Left ventricle myocardium superior (tissue), 1 donor: ENCODE measurements at places on chromosomes 5 and 9. TPM values are rescaled to one million over a fixed set of nuclear protein-coding genes. Genes with fewer than 3 reads are reported as not detected.
A peak's percentile ranks its signal among the peaks of the same experiment; 100 is the strongest.

DNA sequence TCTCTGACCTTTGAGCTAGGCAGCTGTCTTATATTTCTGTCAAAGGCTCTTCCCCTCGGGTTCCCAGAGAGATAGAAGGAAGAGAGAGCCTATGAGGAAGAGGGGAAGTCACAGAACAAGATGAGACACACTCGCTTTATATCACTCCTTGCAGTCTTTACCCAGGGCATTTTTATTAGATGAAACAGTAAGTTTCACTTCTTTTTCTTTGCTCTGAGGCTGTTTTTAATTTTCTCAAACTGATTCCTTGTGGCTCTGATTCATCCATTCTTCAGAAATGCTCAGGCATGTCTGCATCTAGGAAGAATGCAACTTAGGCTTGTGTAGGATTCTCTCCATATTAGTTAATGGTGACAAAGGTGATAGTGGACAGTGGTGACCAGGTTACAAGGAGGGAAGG, 132.9 kb upstream of the CHD1 start:
- no peak for DNase-seq

The NR2F1-AS1 gene
- total RNA-seq = 0.57 TPM

The FBN2 gene
- total RNA-seq = 10.0 TPM

GRCh38 chr5:45508135-45508534, 188.0 kb downstream of the HCN1 start:
- no peak for DNase-seq

DNA sequence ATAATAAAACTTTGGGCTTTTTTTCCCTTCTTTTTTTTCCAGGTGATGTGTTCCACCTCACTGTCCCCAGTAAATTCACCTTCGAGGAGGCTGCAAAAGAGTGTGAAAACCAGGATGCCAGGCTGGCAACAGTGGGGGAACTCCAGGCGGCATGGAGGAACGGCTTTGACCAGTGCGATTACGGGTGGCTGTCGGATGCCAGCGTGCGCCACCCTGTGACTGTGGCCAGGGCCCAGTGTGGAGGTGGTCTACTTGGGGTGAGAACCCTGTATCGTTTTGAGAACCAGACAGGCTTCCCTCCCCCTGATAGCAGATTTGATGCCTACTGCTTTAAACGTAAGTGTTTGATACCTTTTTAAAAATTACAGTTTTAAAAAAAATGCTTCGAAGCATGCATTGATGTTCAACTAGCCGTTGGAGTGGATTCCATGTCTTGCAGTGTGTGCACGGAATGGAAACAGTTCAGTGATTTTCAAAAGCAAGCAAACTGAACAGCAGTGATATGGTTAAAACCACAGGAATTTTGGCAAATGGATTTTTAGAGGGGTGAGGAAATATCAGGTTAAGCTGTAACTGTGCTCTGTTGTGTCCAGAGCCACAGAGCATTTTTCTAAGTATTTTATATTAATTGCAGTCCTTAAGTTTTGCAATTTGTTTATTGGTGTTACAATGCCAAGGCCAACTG, 40.7 kb downstream of the VCAN start:
- DNase-seq = peak; percentile 15

The SV2C gene
- 0.05 TPM for total RNA-seq

The SVEP1 gene
- 5.7 TPM for total RNA-seq

DNA sequence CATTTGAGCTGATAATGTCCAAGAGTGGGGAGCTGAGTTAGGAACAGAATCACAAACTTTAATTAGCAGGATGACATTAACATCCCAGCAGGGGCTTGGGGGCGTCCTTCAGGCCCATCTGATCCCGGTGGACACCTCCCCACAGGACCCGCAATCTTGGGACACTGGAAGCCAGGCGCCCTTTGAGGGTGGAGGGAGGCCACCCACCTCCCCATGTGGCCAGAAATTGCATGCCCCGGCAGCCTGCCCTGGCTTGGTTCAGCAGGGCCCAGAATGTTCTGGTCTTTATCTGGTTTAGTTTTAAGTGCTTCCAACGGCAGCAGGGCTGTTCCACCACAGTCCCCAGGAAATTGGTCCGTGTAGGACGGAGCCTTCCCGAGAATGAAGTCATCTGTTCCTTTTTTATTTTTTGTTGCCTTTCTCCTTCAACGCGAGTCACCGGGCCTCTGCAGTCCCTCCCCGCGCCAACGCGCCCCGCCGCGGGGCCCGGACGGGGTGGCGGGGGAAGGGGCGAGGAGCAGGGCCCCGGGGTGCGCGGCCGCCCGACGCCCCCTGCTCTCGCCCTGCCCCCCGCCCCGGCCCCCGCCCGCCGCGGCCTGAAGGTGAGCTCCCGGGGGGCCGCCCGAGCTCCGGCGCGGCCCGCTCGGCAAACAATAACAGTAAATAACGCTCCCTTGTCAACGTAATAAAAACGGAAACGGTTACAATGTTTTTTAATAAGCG, 207.9 kb downstream of the C9orf50 start:
- DNase-seq = peak; percentile 82
